ENCODE measurements at places on chromosomes 13 and 19.

- DNase-seq = no peak
Observed at GRCh38 chr13:31798189-31798588, 58.9 kb downstream of the RXFP2 start.

DNA sequence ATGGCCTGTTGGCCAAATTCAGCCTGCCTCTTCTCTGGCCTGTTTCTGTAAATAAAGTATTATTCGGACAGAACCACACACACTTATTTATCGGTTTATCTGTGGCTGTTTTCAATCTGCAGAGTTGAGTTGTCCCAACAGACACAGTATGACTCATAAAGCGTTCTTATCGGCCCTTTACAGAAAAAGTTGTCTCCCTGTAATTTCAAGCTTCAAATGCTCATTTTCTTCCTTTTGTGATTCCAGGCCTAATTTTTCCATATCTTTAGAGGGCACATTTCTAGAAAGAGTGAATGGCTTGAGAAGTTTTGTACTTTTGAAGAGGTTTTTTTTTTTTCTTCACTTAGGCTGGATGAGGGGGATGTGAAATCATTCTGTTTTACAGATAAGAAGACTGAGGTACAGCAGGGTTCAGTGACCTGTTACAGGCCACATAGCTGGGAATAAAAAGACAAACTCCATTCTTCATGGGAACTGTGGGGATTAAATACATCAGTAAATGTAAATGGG is 440.9 kb downstream of the TSHZ3 start:
- no peak for DNase-seq

- DNase-seq = no peak
Observed at GRCh38 chr13:39530916-39531315, 72.1 kb downstream of the LHFPL6 start.

- no peak for DNase-seq
Observed at GRCh38 chr13:44388427-44389059, 14.9 kb downstream of the SERP2 start.

- DNase-seq = no peak
Observed at GRCh38 chr13:113863524-113864272, at the start of gene GAS6. TSS of gene GAS6 (minus strand) at chr13:113864076. CDS start at chr13:113863920, 156 bp downstream.

DNA sequence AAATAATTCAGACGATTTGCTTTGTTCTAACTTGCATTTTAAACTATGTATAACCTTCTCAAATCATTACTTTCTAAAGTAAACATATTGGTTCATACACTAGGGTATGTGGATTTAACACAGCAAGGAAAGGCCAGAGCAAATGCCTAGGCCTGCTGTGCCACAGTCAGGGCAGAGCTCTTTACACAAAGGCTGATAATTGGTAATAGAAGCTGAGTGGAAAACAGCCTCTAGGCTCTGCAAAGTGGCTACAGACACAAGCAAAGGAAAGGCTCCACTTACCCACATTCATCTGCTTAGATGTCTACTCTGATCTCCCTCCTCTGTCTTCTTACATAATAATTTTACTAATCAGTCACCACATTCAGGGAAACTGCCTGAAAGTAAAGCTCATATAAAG is 382.9 kb downstream of the OLFM4 start:
- DNase-seq = no peak

DNA sequence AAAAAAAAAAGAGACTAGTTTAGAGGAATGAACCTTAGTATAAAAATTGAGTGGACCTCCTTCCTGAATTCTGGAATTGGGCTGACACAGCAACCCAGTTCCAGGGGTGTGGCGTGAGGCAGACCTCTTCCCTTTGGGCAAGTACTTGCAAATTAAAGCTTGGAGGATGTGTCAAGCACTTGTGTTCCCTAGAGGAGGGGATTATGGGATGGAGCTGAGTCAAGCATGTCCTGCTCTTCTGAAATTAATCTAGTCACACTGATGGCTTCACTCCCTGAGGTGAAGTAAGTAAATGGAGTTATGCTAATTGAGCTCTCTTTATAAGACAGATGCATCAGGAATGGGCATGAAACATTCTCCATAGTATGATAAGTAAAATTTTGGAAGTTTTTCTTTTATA is 107.7 kb upstream of the HTR2A start:
- no peak for DNase-seq

- DNase-seq = no peak
Observed at GRCh38 chr19:17610384-17610783, 54.9 kb downstream of the COLGALT1 start.

DNA sequence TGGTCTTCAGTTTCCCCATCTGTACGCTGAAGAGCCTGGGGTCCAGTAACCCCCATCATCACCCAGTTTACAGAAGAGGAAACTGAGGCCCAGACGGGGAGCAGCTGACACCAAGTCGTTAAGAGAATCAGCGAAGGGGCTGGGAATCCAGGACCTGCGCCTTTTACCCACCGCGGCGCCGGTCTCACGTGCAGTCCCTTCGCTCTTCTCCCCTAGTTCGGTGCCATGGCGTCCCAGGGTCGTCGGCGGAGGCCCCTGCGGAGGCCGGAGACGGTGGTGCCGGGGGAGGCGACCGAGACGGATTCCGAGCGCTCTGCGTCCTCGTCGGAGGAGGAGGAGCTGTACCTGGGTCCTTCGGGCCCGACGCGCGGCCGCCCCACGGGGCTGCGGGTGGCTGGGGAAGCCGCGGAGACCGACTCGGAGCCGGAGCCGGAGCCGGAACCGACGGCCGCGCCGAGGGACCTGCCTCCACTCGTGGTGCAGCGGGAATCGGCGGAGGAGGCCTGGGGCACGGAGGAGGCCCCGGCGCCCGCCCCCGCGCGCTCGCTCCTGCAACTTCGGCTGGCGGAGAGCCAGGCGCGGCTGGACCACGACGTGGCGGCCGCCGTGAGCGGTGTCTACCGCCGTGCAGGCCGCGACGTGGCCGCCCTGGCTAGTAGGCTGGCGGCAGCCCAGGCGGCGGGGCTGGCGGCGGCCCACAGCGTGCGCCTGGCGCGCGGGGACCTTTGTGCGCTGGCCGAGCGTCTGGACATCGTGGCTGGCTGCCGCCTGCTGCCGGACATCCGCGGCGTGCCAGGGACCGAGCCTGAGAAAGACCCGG is 698 bp downstream of the BLOC1S3 start:
- DNase-seq = no peak

DNA sequence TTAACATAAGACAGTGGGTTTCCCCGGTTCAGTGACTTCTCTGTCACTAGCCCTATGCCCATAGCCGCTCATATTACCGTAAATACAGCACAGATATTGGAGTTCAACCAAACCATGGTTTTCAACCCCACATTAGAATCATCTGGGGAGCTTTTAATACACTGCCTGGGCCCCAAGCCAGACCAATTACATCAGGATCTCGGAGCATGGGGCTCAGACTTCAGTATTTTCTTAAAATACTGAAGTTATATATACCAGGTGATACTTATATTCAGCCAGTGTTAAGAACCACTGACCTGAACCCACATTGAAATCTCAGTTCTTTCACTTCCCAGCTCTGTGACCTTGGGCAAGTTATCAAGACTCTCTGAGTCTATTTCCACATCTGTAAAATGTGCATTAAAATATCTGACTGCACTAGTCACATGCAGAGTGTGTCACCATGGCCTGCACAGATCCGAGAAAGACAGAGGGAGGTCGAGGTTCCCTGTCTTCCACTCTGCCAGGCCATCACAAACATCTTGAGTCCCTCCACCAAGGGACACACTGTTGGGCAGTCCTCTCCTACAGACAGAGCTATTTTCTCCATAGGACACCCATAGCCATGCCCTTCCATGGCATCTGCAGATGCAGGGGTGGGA is 32.2 kb upstream of the IPO5 start:
- DNase-seq = peak; percentile 49

DNA sequence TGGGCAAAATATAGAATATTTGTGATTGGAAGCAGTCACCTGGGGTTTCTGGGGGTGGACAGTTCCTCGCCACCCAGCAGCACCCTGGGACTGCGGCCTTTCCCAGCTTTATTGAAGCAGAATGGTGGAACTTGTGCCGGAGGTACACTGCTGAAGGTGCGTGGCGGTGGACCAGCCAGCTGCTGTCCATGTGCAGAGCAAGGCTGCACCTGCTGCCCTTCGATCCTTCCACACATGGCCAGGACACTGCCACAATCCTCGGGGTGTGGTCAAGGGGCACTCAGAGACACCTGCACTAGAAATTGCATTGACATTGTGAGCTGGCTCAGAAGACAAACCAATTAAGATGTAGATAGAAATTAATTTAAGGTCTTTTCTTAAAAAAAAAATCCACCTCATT is 11.4 kb upstream of the GPI start:
- DNase-seq = no peak

DNA sequence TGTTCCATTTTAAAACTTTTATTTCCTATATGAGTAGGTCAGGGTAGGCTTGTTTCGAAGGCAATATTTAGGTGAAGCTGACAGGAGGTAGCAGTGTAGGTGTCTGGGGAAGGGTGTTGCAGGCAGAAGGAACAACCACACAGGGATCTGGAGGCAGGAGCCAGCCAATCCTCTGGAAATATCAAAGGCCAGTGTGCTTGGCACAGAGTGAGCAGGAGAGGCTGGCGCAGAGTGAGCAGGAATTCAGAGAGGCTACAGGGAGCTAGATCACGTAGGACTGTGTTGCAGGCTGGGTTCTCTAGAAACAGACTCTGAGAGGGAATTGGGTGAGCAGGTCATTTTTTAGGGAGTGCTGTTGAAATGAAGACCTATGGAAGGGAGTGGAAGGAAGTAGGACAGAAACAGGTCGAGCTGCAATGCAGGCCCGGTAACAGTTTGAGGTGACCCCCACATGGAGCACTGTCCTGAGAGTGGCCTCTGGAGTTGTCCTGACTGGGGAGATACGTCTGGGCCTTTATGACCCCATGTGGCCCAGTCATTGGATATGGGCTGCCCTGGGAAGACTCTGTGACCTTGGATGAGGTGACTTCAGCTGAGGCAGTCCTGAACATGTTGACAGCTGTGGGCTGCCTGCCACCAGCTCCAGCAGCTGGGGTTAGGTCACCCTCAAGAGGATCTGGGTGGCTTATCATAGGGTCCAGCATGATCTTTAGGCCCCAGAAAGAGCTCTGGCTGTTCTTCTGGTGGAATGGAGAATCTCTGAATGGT is 51.7 kb downstream of the ERCC5 start:
- DNase-seq = no peak

DNA sequence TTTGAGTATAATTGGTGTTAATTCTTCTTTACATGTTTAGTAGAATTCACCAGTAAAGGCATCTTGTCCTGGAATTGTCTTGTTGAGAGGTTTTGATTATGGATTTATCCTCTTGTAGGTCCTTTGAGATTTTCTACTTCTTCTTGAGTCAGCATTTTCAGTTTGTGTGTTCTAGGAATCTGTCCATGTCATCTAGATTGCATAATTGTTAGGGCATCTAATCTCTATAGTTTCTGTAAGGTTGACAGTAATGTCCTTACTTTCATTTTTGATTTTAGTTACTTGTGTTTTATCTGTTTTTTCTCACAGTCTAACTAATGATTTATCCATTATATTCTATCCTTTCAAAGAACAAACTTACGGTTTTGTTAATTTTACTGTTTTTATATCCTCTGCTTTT is 492.0 kb downstream of the FGF9 start:
- DNase-seq = no peak

DNA sequence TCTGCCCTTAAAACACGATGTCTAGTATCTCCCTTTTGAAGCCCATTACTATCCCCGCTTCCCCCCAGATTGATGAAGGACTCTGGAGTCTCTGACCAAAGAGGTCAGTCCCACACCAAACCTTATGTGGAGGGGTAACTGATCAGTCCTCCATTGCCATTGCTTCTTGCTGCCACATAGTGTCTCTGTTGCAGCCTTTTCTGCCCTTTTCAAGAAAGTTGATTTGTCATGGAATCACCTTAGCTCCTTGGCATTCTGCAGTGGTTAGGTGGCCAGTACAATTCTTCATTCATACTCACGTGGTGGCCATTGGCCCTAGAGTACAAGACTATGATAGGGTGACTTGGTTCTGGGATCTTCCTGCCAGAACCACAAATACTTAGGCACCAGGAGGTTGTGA is 8.4 kb upstream of the HTR2A start:
- DNase-seq = no peak

- DNase-seq = no peak
Observed at GRCh38 chr13:83780227-83780626, 102.0 kb downstream of the SLITRK1 start.

DNA sequence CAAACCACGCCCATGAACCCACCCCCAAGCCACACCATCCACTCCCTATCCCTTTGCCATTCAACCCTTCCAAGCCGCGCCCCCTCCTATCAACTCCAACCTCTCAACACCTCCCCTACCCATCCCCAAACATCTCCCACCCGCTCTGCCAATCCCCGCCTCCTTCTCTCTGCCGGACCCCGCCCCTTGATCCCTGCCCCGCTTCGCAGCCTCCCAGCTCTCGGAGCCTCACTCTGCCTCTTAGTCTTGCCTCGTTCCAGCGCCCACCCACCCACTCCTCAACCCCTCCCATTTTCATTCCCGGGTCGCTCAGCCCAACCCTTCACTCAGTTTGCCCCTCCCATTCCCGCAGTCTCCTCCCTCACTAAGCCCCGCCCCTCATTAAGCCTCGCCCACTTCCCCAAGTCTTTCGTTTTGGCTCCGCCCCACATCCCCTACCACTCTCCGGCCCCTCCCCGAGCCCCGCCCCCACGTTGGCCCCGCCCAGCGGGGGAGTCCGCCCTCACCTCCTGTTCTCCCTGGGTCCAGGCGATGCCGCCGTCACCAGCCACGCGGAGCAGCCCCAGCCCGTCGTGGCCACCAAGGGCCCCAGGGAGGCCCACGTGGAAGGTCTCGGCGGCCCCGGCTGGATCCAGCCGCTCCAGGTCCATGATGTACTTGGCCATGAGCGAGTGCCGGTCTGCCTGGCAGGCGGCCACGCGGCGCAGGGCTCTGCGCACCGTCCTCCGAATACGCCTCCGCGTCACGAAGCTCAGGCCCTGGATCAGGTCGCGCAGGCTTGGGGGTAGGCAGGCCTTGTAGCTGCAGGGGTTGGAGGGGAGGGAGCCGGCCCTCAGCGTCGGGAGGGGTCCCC is 5.7 kb downstream of the JAK3 start:
- peak; percentile 69 for DNase-seq

DNA sequence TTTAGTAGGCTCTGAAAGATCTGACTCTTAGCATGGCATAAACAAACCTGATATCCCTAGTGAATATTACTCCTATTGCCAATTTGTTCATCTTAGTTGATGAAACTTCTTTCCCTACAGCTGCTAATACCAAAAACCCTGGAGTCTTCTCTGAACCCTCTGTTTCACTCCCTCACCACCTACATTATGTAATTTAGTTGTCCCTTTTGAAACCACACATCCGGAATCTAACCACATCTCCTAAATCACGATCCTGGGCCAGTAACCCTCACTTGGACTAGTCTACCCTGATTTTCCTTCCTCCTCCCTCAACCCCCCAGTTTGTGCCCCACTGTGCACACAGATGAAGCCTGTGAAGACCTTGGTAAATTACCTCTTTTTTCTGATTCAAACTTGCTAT is 1.2 kb downstream of the ZNF256 start:
- DNase-seq = no peak

- DNase-seq = no peak
Observed at GRCh38 chr19:32702010-32702409, 10.4 kb downstream of the NUDT19 start.

- DNase-seq = no peak
Observed at GRCh38 chr19:14782626-14783409, 4.5 kb upstream of the ADGRE2 start.

All from AG09319 (cell line).